Cortex of kidney (tissue), 1 donor: ENCODE measurements at places on chromosomes 16 and 17.

- DNase-seq, result no peak
Observed at GRCh38 chr17:79050551-79050950, 24.1 kb upstream of the ENGASE start.

DNA sequence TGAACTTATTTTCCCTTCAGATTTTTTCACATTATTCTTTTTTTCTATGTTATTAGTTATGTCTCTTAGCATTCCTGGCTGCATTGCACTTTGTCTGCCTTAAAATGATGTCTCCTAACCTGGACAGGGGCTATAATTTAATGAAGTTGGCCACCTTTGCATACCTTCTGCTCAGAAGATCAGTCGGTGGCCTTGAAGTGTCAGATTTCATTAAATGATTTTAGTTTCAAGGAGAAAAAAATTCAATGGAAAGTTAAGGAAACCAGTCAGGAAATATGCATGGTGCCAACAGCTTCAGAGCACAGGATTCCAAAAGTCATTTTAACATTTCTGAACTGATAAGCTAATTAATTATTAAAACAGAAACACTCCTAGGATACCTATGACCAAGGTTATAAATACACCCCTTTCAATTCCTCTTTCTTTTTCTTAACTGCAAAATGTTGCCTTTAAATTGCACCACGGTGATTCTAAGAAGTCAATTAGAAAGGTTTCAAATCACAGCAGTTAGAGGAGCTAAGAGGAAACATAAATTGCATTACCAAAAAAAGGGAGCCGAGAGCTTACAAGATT, 533.4 kb downstream of the KCNJ2 start:
- no peak for DNase-seq

DNA sequence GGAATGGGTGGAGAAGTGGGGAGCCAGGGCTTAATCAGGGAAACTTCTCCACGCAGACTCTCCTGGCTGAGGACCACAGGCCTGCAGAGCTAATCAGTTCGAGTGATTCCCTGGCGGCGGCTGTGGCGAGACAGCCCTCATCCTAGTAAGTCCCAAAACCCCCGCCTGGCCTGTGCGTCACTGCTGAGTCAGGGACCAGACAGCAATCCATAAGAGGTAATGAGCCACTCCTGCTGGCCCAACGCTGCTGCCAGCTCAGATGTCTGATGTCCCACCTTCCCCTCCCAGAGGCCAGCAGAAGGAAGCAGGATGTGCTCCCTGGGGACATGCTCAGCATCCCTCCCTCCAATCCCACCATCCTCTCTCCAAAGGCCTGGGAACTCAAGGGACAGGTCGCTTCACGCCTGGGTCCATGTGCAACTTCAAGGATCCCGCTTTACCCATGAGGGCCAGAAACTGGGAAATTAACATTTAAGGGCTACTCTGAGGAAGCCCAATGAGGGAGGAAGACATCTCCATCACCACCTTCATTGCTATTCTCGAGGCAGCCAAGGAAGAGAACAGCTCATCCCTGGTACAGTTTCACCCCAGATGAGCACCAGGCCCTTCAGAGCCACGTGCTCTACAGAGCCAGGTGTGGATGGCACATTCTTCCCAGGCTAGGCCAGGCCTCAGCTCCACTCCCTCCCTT, 7.9 kb downstream of the ACLY start:
- DNase-seq, result no peak

DNA sequence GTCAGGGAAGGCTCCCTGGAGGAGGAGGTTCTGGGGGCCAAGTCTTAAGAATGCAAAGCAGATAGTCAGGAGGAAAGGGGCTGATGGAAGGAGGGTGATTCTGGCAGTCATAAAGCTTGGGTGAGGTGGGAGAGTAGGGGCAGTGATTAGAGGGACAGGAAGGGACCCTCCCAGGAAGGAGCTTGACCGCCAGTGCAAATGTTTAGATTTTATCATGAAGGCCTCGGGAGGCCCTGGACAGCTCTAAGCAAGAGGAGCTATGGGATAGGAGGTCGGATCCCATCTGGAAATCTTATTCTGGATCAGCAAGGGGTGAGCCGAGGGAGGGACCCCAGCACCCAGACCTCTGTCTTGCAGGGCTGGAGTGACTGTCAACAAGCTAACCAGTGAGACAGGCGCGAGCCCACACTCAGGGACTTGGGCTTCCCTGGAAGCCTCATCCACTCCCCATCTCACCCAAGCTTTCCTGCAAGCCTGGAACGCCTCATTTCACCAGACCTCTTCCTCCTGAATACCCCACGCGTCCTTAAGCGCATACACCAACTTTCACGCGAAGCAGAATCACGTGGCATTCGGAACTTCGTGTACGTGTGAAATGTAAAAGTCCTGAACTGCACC, 52.0 kb upstream of the CBX4 start:
- DNase-seq, result no peak

DNA sequence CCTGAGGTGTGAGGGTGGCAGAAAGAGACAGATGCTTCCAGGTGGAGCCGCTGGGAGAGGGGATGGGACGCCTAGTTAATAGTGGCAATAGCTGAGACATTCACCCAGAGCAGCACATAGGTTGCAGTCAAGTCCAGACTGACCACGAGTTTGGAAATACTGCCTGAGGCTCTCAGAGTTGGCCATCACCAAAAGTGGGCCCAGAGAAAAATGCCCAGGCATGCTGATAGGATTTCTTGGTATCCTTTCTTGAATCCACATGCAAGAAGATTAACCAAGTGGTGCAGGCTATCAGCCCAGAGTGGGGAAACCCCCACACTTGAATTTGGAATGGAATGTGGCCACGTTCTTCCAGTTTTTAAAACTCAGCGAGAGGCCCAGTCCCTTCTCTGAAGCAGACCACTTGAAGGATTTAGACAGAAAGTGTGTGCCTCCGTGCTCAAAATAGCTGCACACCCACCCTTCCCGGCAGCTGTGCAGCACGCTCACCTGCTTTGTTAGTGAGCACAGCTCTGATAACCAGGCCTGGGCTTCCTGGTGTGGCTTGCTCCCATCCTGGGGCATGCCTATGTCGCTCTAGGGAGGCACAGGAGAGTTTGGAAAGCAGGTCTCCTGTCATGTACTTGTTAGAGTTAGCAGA, 35.7 kb downstream of the PLD6 start:
- no peak for DNase-seq

GRCh38 chr16:987906-988305, 6.3 kb downstream of the SOX8 start:
- no peak for DNase-seq

GRCh38 chr17:81252326-81252986, 13.3 kb downstream of the NDUFAF8 start:
- DNase-seq, result no peak

GRCh38 chr16:56662357-56663354, 4.9 kb downstream of the MT1F start:
- DNase-seq, result no peak

- no peak for DNase-seq
Observed at GRCh38 chr17:58007781-58008706, 998 bp upstream of the SRSF1 start.

- DNase-seq, result no peak
Observed at GRCh38 chr17:21525464-21526130, 149.4 kb downstream of the KCNJ12 start.

- no peak for DNase-seq
Observed at GRCh38 chr16:67928561-67929364, 2.9 kb downstream of the CTRL start.

- DNase-seq, result no peak
Observed at GRCh38 chr17:79677646-79678045, 53.1 kb upstream of the ENPP7 start.

- no peak for DNase-seq
Observed at GRCh38 chr16:14510939-14511799, 118.9 kb downstream of the PARN start.

DNA sequence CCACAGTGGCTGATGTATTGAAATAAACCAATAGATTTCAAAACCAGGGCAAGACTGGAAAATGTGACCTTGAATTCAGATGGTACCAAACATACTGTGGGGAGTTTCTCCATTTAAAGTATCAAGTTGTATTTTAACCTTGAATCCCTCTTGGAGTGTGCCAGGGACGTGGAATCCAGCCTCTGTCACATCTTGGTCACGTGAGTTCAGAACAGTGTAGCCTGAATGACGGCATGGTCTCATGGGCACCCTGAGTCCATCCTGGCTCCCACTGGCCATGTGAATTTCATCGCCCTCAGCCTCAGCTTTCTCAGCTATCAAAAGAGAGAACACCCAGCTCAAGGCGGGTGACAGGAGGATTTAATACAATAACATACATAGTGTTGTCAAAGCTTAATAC, 6.8 kb downstream of the ZNF771 start:
- DNase-seq, result no peak

DNA sequence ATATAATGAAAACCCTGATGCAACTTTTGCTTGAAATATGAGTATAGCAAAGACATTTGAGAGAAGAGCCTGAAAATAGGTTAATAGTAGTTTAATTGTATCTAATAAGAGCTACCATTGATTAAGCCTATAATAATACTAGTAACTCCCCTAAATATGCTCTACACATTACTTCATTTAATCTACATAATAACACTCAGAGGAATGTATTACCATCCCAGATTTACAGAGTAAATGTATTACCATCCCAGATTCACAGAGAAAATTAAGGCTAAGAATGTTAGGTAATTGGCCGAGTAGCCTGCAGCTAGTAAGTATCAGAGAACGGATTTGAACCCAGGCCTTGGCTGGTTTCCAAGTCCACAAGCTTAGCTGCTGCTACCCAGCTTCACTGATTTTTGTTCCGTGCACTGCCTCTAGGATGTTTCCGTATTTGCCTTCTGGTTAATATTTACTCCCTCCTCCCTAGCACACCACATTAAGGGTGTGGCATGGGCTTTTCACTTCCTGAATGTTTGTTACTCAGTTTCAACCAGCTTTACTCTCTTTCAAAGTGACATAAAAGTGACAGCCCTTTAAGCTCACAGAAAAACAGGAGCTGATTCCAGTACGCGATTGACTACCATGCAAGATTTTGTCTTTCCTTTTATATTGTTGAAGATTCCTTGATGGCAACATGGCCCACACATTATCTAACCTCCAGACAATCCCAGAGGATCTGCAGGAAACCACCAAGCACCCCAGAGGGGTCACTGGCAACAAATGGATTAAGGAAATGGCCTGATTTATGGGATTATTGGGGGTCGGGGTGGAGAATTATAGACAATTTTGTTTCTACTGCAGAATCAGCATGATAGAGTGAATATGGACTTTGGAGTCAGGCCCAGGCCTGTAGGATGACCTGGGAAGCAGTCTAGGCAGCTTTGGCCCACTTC, 26.7 kb upstream of the TOX3 start:
- no peak for DNase-seq

DNA sequence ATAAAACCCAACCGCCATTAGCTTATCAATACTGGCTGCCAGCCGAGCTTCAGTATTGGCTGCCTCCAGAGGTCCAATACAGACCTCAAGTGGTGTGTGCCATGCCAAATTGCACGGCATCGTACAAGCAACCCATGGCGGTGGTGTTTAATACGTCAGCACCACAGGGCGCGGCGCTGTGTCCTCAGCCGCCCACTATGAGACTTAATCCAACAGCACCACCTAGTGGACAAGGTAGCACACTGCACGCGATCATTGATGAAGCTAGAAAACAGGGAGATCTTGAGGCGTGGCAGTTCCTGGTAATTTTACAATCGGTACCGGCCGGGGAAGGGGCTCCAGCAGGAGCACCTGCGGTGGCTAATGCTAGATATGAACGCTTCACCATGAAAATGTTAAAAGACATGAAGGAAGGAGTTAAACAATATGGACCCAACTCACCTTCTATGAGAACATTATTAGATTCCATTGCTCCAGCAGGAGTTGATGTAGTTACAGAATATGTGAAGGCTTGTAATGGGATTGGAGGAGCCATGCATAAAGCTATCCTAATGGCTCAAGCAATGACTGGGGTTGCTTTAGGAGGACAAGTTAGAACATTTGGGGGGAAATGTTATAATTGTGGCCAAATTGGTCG, 15.4 kb downstream of the FLYWCH1 start:
- no peak for DNase-seq

DNA sequence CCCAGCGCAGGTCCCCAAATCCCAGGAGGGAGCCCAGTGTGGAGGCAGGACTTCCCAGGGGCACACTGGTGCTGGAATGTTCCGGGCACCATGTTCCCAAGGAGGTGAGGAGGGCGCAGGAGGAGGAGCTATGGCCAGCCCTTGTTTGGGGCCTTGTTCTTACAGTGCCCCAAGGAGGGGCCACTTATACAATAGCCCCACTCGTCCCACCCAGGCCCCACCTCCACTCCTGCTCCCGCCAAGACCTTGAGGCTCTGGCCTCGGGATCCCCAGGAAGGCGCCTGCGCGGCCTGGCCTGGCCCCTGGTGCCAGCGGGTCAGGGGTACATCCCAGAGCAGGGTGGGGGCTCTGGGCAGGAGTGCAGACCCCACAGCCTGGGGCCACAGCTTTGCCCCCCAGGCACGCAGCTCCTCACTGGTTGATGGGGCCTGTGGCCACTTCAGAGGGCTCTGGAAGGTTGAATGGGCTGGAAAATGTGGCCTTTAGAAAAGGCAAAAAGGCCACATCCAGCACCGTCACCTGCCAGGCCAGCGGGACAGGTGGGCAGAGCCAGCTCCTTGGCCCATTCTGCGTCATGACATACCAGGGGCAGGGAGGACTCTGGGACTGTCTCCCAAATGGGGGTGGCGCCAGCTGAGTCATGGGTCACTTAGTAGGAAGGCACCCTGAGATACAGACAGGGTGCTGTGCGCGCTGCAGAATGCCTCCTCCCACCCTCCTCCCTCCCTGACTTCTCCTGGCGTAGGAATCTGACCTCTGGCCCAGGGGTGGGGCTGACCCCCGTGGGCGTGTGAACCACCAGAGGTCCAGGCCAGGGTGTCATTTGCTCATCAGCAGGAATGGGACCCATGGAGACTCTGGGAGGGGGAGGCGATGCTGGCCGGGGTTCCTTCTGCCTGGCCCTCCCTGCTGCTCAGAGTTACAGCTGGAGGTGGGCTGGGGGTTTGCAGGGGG, 32.3 kb upstream of the PVALEF start:
- DNase-seq, result no peak

DNA sequence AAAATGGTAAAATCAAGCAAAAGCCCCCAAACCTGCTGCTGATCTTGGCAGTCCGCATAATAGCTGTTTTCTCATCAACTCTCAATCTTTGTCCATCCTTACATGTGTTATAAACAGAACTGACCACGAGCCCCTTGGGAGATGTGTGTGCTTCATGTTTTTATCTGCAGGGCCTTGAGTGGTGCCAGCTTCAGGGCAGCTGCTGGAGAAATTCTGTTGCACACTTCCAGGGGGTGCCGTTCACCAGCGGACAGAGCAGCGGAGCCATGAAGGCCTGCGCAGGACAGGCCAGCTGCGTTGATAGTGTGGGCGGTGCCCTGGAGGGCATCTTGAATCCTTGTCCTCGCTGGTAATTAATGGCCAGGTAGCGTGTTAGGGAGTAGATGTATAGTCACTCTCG, 20.1 kb downstream of the MPRIP start:
- no peak for DNase-seq

- DNase-seq, result no peak
Observed at GRCh38 chr17:44919885-44920564, 4.7 kb upstream of the GFAP start.

DNA sequence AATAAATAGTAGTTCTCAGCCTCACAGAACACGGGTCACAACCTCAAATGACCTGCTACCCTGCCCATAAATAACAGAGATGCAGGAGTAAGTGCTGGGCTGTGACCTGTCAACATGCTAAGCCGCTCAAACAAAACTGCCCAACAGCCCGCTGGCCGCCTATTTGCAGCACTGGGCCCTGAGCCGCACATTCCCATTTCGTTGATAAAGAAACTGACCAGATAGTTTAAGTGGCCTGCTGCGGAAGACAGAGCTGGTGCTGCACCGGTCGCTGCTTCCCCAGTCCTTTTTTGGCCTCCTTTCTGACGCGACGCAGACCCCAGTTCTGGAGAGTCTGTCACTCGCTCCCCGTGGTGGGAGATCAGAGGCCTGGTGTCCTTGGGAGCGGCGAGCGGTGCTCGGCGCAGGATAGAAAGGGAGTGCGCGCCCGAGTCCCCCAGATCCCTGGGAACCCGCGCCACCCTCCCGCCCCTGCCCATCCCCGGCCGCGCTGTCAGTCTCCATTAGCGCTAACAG, 349 bp upstream of the SLC6A2 start:
- no peak for DNase-seq
